ENCODE measurements at places on chromosomes 5 and 9. TPM values are rescaled to one million over a fixed set of nuclear protein-coding genes. Genes with fewer than 3 reads are reported as not detected.

DNA sequence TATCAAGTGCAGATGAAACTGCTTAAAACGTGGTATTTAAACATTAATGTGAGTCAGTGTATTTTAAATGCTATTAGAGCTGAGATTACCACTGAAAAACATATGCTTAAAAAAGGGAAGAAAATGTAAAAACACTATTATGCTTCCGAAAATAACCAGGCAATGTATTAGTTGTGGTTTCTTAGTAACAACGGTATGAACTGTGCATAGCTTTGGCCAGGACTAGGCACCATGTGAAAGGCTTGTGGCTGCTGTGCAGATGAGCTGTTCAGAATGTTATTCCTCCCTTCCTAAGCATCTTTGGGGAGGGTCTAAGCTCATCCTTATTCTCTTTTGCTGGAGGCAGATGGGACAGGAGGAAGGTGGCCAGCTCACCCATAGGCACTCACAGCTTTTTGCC is 84.9 kb downstream of the NTRK2 start:
- DNase-seq: no peak

GRCh38 chr9:133613432-133613831 is 4.2 kb upstream of the FAM163B start:
- DNase-seq: no peak

- DNase-seq: no peak
These were observed 122.9 kb upstream of the NFIL3 start for GRCh38 chr9:91546574-91546973.

Gene RABGAP1
- total RNA-seq: 22.2 TPM

Gene FSD1L
- 4.3 TPM for total RNA-seq

All from CD8-positive, alpha-beta memory T cell (primary cell).